Transverse colon (tissue), 4 donors: ENCODE measurements at places on chromosomes 12 and 14. TPM values are rescaled to one million over a fixed set of nuclear protein-coding genes. Genes with fewer than 3 reads are reported as not detected.

RAN gene
- 124 TPM for total RNA-seq

TMEM19 gene
- 41.1 TPM for total RNA-seq

LIMA1 gene
- 254 TPM for total RNA-seq

CAPRIN2 gene
- 24.7 TPM for total RNA-seq

WBP11 gene
- 14.9 TPM for total RNA-seq

DNA sequence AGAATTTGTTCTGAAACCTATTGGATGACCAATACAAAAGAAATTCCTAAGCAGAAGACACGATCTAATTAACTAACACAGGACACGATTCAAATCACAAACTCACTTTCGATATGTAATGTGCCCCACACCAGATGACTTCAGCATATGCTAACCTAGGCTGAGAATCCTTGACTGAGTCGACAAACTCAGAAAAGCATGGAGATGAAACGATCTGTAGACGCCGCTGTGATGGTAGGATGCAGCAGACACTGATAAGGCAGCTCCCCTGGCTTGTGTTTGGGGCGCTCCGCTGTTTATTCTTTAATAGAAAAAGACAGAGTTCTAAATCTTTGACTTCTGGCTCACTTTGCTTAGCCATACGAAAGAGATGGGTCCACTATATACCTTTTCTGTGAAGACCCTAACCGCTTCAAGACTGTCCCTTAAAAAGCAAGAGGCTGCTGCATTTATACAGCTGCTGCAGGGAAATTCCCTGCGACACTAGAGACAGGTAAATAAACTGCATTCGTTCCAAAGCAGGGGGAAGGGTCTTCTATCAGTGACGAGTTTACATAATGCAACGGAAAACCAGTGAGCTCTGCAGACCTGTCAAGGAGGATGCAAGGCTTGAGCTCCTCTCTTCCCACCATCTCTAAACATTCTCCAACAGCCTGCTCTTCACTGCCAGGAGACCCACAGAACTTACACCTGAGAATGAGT lies 929 bp downstream of the CHD8 start:
- peak overlapping the region; percentile 57 for H3K4me3 ChIP-seq
- H3K27ac ChIP-seq = peak overlapping the region; percentile 94
- no peaks in the 10 kb centered on the region for H3K27me3 ChIP-seq
- no peaks in the 10 kb centered on the region for H3K36me3 ChIP-seq
- peaks cover 23% of the 10 kb centered on the region for H3K4me1 ChIP-seq

- no peak overlapping the region for H3K27ac ChIP-seq
- no peaks in the 10 kb centered on the region for H3K27me3 ChIP-seq
- H3K4me3 ChIP-seq = no peak overlapping the region
- no peaks in the 10 kb centered on the region for H3K4me1 ChIP-seq
Measured at GRCh38 chr12:72010356-72010755, 71.7 kb downstream of the TPH2 start.

GRCh38 chr12:67370979-67371378 lies 101.8 kb downstream of the CAND1 start:
- H3K27ac ChIP-seq = no peak overlapping the region
- no peaks in the 10 kb centered on the region for H3K27me3 ChIP-seq
- H3K4me1 ChIP-seq = no peaks in the 10 kb centered on the region
- no peaks in the 10 kb centered on the region for H3K36me3 ChIP-seq
- H3K4me3 ChIP-seq = no peak overlapping the region

- H3K4me3 ChIP-seq = no peak overlapping the region
- DNase-seq = no peak
- H3K27ac ChIP-seq = no peak overlapping the region
- no peaks in the 10 kb centered on the region for H3K27me3 ChIP-seq
- H3K36me3 ChIP-seq = no peaks in the 10 kb centered on the region
Measured at GRCh38 chr12:946631-947030, 2.9 kb downstream of the RAD52 start.

- no peak overlapping the region for H3K27ac ChIP-seq
- H3K36me3 ChIP-seq = no peaks in the 10 kb centered on the region
- no peaks in the 10 kb centered on the region for H3K4me1 ChIP-seq
- DNase-seq = no peak
- no peak overlapping the region for H3K4me3 ChIP-seq
- H3K27me3 ChIP-seq = no peaks in the 10 kb centered on the region
Measured at GRCh38 chr12:45626965-45627364, 102.5 kb upstream of the ARID2 start.

GRCh38 chr12:65935906-65936901 lies 111.9 kb downstream of the HMGA2 start:
- H3K36me3 ChIP-seq = no peaks in the 10 kb centered on the region
- H3K27me3 ChIP-seq = no peaks in the 10 kb centered on the region
- no peak for DNase-seq
- H3K4me1 ChIP-seq = no peaks in the 10 kb centered on the region
- no peak overlapping the region for H3K4me3 ChIP-seq

- no peak overlapping the region for H3K27ac ChIP-seq
- no peaks in the 10 kb centered on the region for H3K4me1 ChIP-seq
- H3K36me3 ChIP-seq = no peaks in the 10 kb centered on the region
- H3K27me3 ChIP-seq = no peaks in the 10 kb centered on the region
- no peak overlapping the region for H3K4me3 ChIP-seq
- DNase-seq = no peak
Measured at GRCh38 chr12:39587225-39587624, 32.4 kb downstream of the ABCD2 start.

- H3K4me3 ChIP-seq = no peak overlapping the region
- DNase-seq = peak; percentile 74
- H3K4me1 ChIP-seq = peaks cover 14% of the 10 kb centered on the region
- H3K27ac ChIP-seq = peak overlapping the region; percentile 82
Measured at GRCh38 chr14:31243860-31244259, 36.3 kb upstream of the HECTD1 start.

DNA sequence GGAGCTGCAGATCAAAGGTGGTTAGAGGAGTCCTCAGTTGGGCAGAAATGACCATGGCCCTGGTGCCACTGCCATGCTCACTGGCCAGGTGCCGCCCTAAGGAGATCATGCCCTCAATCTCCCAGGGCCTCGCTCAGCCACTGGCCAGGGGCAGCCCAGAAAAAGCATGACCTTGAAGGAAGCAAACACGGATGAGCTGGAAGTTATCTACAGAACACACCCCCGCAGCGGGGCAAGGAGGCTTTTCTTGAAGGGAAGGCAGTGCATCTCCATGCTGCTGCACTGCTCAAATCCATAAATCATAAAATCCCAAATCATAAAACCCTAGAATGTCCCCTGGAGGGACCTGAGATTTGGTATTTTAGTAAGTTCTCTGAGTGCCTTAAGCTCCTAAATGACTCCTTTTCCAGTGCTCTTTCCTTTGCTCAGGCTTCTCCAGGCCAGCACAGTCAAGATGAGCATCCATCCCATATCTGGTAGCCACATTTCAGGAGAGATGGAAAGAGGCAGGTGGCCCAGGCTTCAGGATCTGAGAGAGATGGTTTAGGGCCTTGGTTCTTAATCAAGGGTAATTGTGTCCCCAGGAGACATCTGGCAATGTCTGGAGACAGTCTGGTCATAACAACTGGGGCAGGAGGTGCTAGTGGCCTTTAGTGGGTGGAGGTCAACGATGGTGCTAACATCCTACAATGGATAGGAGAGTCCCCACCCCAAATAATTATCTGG lies 217.3 kb downstream of the RBM19 start:
- no peak for DNase-seq
- H3K27ac ChIP-seq = no peak overlapping the region
- H3K4me1 ChIP-seq = no peaks in the 10 kb centered on the region
- H3K36me3 ChIP-seq = no peaks in the 10 kb centered on the region
- peaks cover 8% of the 10 kb centered on the region for H3K27me3 ChIP-seq
- no peak overlapping the region for H3K4me3 ChIP-seq

- peaks cover 10% of the 10 kb centered on the region for H3K4me1 ChIP-seq
Measured at GRCh38 chr12:116299665-116300328, 22.3 kb upstream of the MED13L start.

DNA sequence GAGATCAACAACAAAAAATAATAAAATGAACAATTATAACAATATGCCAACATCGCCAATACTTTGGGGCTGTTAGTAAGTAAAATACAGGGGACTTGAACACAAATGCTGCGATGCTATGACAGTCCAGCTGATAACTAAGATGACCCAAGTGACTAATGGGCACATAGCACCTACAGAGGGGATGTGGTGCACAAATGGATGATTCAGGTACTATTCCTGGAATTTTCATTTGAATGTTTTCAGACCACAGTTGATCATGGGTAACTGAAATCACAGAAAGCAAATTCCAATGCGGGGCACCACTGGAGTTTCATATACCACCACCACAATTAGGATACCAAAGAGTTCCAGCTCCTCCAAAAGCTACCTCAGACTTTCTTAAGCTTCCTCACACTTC lies 82.9 kb downstream of the RCOR1 start:
- H3K36me3 ChIP-seq = no peaks in the 10 kb centered on the region
- H3K4me3 ChIP-seq = no peak overlapping the region
- no peak for DNase-seq
- H3K4me1 ChIP-seq = no peaks in the 10 kb centered on the region
- H3K27me3 ChIP-seq = no peaks in the 10 kb centered on the region

DNA sequence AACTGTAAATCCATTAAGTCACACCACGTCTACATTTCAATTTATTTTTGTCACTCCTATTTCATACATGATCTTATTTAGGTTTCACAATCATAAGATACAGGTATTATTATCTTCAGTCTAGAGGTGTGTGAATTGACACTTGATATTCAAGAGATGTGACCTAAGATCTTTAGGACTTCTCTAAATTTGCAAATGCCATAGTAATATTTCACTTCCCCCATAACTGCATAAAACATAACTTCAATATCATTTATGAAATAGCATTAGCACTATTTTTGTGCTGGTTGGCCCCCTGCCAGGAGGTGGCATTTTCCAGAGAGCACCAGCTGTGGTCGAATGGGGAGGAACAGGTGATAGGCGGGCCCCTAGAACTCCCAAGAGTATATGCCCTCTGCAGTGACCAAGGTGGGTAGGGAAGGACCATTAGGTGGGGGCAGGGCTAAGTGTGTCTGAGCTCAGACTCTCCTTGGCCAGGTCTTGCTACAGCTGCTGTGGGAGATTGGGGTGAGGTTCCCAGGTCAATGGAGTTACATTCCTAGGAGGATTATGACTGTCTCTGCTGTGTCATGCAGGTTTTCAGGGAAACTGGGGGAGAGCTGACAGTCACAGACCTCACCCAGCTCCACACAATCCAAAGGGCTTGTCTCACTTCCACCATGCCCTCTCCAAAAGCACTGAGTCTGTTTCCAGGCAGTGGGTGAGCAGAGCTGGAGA lies 49.2 kb upstream of the ERGIC2 start:
- H3K27ac ChIP-seq = no peak overlapping the region
- DNase-seq = no peak
- H3K4me1 ChIP-seq = no peaks in the 10 kb centered on the region
- H3K27me3 ChIP-seq = no peaks in the 10 kb centered on the region
- no peaks in the 10 kb centered on the region for H3K36me3 ChIP-seq

DNA sequence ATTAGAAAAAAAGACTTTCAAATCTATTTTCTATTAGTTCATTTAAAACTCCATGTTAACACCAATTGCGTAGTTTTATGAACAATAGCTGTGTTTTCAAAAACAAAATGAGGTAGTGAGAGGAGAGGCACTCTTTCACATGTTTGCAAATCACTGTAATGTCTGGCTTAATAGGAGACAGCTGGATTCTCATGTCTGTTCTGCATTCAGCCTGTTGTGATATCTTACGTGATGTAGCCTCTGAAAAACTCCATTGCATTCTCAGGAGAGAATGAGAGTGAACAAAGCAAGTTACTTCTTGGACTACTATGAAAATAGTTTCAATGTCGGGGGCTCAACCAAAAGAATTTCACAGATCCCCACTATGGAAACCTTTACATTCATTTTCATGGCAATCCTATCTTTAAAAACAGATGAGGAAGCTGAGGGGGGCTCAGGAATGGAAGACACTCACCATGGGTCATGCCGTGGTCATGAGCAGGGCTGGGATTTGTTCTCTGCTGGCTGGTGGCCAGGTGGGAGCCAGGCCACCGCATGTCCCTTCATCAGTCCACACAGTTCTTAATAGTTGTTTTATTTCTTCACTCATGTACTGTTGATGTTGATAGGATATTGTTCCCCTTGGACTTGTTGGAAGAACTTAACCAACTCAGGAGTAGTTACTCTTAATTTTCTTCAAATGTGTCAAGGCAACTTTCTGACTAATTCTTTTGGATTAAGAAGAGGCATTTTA lies 346.2 kb upstream of the FAR2 start:
- no peaks in the 10 kb centered on the region for H3K27me3 ChIP-seq
- no peaks in the 10 kb centered on the region for H3K4me1 ChIP-seq
- H3K4me3 ChIP-seq = no peak overlapping the region

- H3K27me3 ChIP-seq = no peaks in the 10 kb centered on the region
- no peaks in the 10 kb centered on the region for H3K4me1 ChIP-seq
- DNase-seq = no peak
- H3K36me3 ChIP-seq = peaks cover 38% of the 10 kb centered on the region
- no peak overlapping the region for H3K4me3 ChIP-seq
- no peak overlapping the region for H3K27ac ChIP-seq
Measured at GRCh38 chr14:66944872-66945271, 244.4 kb upstream of the GARIN2 start.

DNA sequence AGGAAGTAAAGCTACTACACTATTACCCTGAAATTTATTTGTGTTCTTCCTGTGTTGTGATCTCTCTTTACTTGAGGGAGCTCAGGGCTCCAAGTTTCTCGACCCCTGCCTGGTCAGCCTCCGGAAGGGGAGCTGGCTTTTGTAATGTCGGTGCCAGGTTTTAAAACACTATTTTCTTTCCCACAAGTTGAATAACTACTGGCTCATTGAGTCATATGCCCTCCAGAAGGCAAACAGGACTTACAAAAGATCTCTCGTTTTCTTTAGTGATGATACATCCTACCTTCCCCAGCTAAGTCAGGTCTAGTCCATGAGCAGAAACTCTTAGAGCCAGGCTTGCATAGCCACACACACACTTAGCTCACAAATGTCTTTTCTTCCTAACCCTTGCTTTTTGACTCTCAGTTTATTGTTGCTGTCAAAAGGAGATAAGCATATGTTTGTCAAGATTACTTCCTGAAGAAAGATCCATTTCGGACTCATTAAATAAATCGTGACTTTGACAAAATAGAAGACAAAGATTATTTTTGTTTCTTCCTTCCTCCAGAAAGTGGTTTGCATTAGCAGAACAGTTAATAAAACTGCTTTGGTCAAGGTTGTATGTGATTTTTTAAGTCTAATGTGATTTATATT lies 209.8 kb upstream of the FLRT2 start:
- H3K36me3 ChIP-seq = no peaks in the 10 kb centered on the region
- no peak overlapping the region for H3K4me3 ChIP-seq
- no peaks in the 10 kb centered on the region for H3K4me1 ChIP-seq
- no peaks in the 10 kb centered on the region for H3K27me3 ChIP-seq
- H3K27ac ChIP-seq = no peak overlapping the region
